BE2C (cell line): ENCODE measurements at places on chromosomes 6 and 20.

GRCh38 chr6:108359901-108360882 lies 65.3 kb downstream of the AFG1L start:
- DNase-seq: no peak

DNA sequence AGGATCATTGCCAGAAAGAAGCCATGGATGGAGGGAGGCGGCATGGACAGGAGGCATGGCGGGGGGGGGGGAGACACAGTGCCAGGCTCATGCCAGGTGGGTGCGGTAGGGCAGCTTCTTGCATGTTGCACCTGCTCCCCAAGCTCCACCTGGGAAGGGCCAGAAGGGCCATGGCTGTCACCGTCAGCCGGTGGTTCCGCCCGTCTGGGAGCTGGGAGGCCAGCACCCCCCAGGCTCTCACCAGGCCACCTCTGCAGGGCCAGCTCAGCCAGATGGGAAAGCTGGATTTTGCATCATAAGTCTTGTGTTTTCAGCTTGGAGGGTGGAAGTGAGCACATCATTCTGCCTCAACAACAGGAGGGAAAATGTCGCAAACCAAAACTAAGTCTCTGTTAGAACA lies 404.7 kb downstream of the TAF4 start:
- no peak for DNase-seq

- DNase-seq: no peak
Measured at GRCh38 chr20:5691918-5692618, 58.1 kb upstream of the SHLD1 start.

- DNase-seq: no peak
Measured at GRCh38 chr20:45444050-45444449, 25.5 kb upstream of the WFDC2 start.

DNA sequence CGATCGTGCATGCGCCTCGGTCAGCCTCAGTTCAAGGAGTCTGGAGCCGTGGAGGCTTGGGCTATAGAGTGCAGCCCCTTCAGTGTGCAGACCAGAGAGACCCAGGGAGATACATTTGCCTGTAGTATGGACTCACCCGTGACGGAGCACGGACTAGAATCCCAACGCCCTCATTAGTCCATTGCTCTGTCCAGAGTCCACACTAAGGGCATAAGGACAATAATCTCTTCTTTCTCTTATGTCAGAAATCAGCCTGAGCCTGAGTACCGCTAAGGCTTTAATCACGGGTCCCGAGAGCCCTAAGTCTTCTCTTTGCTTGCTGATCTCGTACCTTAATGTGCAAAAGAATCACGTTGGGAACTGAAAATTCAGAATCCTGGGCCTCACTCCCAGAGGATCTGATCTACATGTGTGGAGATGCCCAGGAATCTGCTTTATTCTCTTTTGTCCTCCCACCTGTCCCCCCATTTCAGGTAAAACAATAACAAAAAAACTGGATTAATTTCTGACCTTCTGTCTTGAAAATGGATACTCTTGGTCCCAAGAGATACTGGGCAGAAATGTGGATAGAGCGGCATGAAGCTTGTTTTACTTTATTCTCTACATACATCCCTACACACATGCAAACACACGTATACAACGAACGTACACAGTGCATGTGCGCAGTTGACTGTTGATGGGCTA lies 671 bp downstream of the BPHL start:
- no peak for DNase-seq

DNA sequence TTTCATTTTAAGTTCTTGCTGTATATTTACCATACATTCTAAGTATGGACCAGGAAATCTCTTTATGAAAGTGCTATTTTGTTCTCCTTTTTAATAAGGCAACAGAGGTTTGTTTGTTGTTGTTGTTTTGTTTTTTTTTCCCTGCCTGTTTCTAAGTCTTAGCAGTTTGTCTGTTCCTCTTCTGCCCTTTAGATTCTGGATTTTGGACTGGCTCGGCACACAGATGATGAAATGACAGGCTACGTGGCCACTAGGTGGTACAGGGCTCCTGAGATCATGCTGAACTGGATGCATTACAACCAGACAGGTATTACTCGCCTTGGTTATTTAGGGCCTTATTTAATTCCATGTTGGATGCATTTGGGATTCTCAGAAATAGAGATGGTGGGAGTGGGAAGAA lies 48.0 kb downstream of the MAPK14 start:
- DNase-seq: no peak

GRCh38 chr6:63816401-63816981 lies 180.9 kb downstream of the PHF3 start:
- no peak for DNase-seq

DNA sequence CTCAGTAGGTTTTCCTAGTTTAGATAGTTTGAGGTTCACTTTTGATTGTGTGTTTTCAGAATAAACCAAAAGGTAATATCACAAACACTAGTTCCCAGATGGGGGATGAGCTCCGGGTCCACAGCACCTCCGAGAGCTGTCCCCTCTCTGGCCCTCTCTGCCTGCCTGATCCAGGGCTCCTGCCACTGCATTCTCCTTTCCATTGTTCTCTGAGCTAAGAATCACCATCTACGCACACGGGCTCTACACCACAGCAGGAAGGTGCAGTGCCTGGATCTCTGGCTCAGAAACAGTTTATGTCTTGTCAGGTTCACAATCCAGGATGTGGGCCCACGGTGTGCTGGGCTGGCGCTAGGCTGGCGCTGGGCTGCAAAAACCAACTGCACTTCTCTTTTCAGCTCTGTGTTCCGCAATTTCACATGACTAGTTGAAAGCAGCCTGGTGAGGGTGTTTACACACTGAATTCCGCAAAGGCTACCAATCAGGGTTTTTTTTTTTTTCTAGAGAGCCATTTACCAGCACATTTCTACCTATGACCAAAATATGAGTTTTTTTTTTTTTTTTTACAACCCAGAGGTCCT lies 167.5 kb downstream of the SOD2 start:
- DNase-seq: no peak

- DNase-seq: no peak
Measured at GRCh38 chr6:88626460-88626859, 337.0 kb downstream of the RNGTT start.

GRCh38 chr6:36955671-36956445 lies 1.3 kb downstream of the PI16 start:
- DNase-seq: no peak

DNA sequence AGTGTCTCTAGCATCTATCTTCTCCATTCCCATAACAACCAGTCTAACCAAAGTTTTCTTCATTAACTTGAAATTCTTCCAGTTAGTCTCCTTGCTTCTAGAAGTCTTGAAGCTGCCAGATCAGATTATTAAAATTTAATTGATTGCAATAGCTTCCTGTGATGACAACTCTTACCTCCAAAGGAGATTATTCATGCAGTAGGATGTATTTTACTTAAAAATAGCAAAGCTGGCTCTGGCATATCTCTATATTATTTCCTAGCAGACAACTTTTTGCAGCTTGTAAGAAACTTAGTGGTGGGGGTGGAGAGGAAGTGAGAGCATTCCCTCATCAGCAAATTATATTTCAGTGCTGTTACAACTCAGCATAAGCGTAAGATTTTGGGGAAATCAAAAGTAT lies 290.4 kb downstream of the GRIK2 start:
- DNase-seq: no peak

DNA sequence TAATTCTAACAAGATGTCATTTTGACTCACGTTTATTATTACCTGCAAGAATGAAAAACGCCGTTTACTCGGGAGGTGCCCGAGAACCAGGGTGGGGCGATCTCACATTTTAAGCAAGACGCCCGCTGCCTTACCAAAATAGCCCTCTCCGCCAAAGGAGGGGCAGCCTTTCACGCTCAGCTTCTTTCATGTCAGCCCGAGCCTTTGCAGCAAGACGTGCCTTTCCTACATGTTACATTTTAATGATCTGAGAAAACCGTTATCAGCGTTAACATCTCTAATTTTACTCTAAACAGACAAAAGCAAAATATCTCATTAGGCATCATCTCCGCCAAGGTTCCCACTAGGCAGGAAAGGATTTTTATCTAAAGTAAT lies 2.0 kb downstream of the BACH2 start:
- no peak for DNase-seq

DNA sequence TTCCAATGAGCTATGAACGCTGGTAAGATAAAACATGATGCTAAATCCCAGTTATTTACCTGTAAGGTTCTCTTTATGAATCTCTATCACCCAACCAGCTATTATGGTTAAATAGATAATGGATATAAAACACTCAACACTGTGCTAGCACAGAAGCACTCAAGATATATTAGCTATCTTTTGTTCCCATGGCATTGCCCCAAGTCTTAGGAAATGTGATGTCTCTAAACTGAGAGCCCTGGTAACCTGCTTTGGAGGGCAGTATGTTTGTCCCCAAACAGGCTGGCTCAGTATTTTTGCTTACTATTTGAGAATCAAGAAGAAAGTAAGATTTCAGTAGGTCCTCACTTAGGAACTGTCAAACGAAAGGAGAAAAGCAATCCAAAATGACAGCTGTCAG lies 90.5 kb downstream of the BTBD9 start:
- DNase-seq: no peak

- DNase-seq: no peak
Measured at GRCh38 chr20:12276011-12276673, 358.4 kb downstream of the BTBD3 start.

- DNase-seq: peak; percentile 82
Measured at GRCh38 chr6:26156850-26157250, 69.6 kb downstream of the HFE start.

GRCh38 chr6:161305860-161306259 lies 32.0 kb upstream of the AGPAT4 start:
- no peak for DNase-seq

DNA sequence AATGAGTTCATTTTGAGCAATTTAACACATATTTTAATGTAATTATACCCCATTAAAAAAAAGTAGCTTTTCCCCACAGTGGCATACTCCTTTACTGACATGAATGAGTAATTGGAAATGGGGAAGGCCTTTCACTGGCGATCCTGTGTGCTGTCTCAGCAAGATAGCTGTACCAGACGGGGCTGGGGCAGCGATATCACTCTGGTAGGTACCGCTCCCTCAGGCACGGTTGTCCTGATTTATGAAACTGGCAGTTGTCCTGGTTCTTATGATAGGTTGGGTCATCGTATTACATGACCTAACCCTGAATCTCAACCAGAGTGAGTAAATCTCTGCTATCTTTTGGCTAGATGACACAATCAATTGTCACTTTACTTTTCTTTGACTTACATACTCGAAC lies 355.0 kb upstream of the MAP3K7 start:
- DNase-seq: no peak

DNA sequence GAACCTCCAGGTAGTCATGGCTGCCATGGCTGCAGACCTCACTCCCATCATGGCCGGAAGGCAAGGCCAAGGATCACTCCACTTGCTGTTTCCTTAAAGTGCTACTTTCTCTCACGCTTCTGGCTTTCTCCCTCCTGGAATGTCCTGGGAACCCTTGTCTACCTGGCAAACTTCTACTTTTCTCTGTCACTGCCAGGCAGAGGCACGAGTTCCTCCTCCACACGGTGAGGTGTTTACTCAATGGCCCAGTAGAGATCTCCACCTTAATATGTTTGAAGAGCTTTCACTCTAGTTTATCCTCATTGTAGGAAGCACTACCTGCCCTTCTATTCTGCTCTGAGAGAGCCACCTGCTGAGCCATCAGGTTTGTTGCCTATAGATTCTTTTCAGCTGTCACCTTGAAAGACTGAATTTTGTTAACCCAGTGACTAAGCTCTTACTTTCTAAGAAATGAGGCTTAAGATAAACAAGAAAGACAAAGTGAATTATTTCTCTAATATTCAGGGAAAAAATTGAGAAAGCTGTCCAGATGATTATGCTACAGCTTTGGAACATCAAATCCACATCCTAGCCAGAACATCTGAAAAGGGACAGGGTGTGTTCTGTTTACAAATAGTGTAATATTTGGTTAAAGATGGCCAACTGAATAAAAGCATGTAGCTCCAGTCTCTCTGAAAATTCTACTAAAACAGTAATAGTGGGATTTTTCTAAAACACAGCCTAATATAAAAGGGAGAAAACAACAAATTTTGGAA lies 54.9 kb downstream of the PLAGL1 start:
- no peak for DNase-seq

DNA sequence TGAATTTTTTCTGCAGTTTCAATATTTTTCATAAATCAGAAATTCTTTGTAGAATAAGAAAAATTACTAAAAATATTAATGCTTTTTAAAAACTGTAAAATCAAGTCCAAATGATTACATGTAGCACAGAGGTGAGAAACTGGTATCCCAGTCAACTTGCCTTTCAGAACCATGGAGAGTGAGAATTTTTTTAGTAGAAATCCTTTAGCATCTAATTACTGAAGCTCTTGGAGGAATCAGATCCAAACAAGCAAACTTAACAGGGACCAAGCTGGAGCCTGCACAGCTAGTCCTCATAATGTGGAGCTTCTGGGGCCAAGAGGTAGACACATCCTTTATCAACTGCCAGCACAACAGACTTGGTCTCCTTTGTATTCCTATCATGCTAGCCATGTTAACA lies 724.5 kb downstream of the TFAP2A start:
- no peak for DNase-seq

DNA sequence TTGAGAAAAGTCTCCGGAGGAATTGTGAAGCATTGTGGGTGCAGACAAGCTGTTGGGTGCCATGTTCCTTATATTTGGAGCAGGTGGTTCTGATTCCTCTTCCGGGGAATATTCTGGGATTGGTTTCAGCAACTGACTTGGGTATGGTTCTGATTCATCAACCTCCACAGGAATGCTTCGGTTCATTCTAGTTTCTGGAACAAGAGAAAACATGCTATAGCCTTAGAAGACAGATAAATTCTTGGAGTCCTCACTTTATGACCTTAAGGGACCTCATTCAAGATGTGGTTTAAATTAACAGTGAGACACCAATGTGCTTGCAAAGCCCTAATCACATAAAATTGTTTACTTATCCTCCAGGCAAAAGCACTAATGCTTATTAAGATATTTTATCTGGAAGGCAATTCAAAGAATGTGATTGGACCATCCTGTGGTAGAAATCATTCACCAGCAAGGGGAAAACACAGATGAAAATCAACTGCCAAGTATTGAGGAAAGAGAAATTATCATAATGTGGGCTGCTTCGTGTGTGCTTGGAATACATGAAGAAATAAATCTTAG lies 13.7 kb downstream of the TRAF3IP2 start:
- no peak for DNase-seq

- no peak for DNase-seq
Measured at GRCh38 chr20:34575756-34576155, 17.2 kb downstream of the MAP1LC3A start.

DNA sequence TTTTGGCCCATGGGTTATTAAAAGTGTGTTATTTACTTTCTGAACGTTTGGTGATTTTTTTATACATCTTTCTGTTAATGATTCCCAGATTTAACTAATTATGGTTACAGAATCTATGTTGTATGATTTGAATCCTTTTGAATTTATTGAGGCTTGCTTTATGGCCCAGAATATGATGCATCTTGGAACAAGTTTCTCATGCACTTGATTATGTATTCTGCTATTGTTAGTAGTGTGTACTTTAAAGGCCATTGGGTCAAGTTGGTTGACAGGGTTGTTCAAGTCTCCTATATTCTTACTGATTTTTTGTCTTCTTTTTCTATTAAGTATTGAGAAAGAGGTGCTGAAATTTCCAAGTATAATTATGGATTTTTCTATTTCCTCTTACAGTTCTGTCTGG lies 105.0 kb upstream of the FOXO3 start:
- no peak for DNase-seq
